Activated T-helper 2 cell treated with anti-CD3 and anti-CD28 coated beads, Interferon-gamma antibody, Interleukin-2, Interleukin-4, amounts not matched to agents 10 μg/mL and 5 μg/mL and 100 μg/mL, durations not matched to agents 14 hours and 24 hours and 36 hours (primary cell): ENCODE measurements at places on chromosomes 5 and 9. TPM values are rescaled to one million over a fixed set of nuclear protein-coding genes. Genes with fewer than 3 reads are reported as not detected.

- DNase-seq = no peak
Measured at GRCh38 chr5:139752506-139753473, 42.8 kb upstream of the PSD2 start.

DNA sequence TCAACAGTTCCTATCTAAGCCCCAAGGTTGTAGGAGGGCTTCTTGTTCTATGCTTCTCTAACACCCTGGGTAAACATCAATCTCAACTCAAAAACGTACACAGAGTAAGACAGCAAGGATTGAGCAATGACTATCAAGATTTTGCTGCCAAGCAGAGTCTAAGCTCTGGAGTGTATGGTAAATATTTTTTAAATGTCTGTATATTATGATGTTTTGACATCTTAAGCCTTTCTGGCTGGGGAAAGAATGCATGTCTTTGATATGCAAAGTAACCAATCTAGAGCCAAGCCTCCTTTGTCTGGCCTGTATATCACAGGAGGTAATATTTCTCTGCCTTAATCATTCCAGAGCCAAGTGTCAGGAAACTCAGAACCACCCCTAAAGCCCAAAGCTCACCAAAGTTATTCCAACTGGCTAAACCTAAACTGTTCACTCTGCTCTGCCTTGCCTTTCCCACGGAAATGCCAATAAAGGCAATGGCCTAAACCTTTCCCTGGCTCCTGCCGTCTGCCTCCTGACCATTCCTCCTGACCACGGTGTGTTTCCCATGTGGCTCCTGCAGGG, 45.2 kb downstream of the YIPF5 start:
- DNase-seq = no peak

GRCh38 chr9:38360839-38361472, 31.5 kb upstream of the ALDH1B1 start:
- no peak for DNase-seq

GRCh38 chr5:81208904-81209303, 24.2 kb upstream of the CKMT2 start:
- no peak for DNase-seq

DNA sequence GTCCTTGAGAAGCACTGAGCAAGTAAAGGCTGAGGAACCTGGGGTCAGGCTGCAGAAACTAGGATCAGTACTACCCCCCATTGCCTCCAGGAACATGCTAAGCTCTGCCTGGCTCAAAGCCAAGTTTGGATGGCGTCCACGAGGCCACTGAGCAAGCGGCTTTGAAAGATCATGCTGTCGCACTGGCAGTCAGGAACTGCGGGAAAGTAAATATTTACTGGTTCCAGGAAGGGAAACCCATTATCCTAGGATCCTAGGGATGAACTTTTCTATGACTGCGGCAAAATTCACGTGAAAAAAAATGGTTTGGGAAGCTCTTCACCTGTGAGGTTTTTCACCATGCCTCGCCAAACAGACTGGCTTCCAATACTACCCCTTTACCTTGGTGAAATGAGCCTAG, 75.3 kb upstream of the PJA2 start:
- DNase-seq = no peak

- DNase-seq = no peak
Measured at GRCh38 chr9:136255896-136256890, 10.6 kb upstream of the QSOX2 start.

Gene GABRG2
- 1.0 TPM in 1 of 2 replicates, not detected in the other for total RNA-seq

DNA sequence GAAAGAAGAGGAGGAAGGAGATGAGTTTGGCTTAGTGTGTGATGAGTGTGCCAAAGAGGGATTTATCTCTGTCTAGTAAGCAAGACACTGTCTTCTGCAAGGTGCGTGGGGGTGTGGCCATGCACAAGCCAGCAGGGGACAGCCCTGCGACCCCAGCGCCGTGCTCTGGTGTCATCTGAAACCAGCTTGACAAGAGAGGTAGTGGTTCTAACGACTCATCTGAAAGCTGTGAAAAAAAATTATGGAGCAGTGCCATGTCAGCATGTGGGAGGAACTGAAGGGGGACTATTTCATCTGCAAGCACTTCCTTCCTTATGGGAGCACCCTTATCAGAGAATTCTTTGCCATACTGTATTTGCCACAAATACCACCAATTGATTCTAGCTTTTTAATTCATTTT, 398.6 kb downstream of the PSAT1 start:
- no peak for DNase-seq

Gene ALDOB
- not detected in 2 replicates for total RNA-seq

Gene AHRR
- total RNA-seq = 33.3 and 34.9 TPM in 2 replicates

GRCh38 chr9:23219471-23219870, 606.6 kb downstream of the ELAVL2 start:
- no peak for DNase-seq

GRCh38 chr9:94867281-94867841, 140.9 kb downstream of the AOPEP start:
- no peak for DNase-seq

Gene GDNF
- total RNA-seq = 0.60 TPM in 1 of 2 replicates, not detected in the other

- DNase-seq = no peak
Measured at GRCh38 chr5:76690037-76690679, 25.8 kb upstream of the F2R start.

Gene ACTBL2
- total RNA-seq = not detected in 2 replicates

Gene CDH10
- not detected in 2 replicates for total RNA-seq

DNA sequence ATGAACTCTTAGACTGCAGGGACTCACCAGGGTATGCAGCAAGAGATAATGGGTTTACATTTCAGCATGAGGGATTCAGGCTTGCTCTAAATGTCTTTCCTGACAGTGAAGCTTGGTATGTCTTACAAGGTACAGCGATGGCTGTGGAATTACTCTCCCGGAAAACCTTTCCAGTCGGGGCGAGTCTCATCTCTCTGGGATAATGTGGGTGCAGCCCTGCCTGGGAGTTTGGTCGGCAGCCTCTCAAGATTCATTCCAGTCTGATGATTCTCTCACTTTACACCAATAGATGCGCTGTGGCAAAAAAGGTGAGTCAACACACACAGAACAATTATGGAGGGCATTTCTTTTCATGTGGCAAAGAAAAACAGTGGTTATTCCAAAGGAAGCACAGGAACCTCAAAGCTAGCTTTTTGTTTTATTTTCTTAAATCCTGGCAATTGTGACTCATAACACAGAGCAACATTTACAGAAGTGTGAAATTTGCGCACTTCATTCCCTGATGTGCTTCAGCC, 190.3 kb downstream of the DCP2 start:
- DNase-seq = no peak

GRCh38 chr5:60639544-60639943, 60.4 kb downstream of the DEPDC1B start:
- DNase-seq = no peak

DNA sequence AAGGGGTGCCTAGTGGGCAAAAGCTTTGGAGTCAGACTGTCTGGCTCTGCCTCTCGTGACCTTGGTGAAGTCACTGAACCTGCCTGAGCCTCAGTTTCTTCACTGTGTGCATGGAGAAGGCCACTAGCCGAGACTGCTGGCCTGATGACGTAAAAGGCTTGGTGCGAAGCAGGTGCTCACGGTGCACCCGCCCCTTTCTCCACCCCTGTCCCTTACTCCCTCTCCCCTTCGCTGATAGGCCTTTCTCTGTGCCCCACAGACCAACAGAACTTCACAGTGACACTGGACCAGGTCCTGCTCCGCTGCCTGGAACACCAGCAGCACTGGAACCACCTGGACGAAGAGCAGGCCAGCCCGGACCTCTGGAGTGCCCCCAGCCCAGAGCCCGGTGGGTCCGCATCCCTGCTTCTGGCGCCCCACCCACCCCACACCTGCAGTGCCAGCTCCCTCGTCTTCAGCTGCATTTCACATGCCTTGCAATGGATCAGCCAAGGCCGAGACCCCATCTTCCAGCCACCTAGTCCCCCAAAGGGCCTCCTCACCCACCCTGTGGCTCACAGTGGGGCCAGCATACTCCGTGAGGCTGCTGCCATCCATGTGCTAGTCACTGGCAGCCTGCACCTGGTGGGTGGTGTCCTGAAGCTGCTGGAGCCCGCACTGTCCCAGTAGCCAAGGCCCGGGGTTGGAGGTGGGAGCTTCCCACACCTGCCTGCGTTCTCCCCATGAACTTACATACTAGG, 10.4 kb downstream of the FPGS start:
- no peak for DNase-seq

DNA sequence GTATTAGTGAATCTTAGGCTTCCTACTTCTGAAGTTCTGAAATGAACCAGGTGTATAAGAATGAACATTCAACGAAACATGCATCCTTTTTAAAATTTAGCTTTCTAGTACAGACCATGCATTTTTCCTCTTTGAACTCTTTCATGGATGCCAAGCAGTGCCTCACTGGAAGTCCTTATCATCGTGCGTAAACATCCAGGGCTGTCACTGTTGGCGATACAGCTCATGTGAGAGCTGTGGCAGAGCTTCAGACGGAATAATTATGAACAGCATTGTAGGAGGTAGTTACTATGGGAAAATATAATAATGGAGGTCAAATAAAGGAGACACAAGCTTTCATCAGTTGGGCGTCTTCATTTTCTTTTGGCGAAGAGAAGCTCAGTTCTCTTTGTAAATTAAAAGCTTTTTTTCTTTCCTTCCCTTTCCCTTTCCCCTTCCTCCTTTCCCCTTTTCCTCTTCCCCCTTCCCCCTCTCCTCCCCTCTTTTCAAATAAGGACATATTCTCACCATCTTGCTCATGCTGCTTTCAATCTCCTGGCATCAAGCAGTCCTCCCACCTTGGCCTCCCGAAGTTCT, 167.3 kb downstream of the KDM4C start:
- DNase-seq = no peak

- DNase-seq = no peak
Measured at GRCh38 chr9:104775574-104775936, 11.6 kb downstream of the NIPSNAP3B start.

- DNase-seq = no peak
Measured at GRCh38 chr5:10102706-10103497, 146.8 kb downstream of the ATPSCKMT start.

DNA sequence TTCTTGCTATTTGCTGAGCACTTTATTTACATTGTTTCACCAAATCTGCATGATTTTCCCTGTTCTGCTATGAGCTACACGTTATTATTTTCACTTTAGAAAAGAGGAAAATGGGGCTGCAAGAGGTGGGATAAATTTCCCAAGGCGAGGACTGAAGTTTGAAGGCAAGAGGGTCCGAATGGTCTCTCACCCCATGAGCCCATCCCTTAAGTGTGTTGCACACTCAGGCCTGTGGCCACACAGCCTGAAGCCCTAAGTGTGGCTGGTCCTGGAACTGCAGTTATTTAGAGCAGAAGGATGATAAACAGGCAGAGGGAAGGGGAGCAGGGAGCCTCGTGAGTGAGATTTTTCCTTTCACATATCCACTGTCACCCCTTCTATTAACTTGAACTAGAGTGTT, 7.8 kb downstream of the PDE8B start:
- no peak for DNase-seq

Gene FXN
- total RNA-seq = 46.8 and 56.7 TPM in 2 replicates

GRCh38 chr5:159581502-159582249, 251.4 kb upstream of the IL12B start:
- DNase-seq = no peak

Gene PITX1
- 0.39 and 0.46 TPM in 2 replicates for total RNA-seq

Gene RANBP17
- total RNA-seq = not detected in 2 replicates
